ENCODE measurements at places on chromosomes 7 and 10. TPM values are rescaled to one million over a fixed set of nuclear protein-coding genes. Genes with fewer than 3 reads are reported as not detected.

The ATOH7 gene
- not detected for total RNA-seq

The EGR2 gene
- 2.4 TPM for total RNA-seq

- DNase-seq: no peak
These were observed 117.7 kb upstream of the PTPRZ1 start for GRCh38 chr7:121755286-121755685.

DNA sequence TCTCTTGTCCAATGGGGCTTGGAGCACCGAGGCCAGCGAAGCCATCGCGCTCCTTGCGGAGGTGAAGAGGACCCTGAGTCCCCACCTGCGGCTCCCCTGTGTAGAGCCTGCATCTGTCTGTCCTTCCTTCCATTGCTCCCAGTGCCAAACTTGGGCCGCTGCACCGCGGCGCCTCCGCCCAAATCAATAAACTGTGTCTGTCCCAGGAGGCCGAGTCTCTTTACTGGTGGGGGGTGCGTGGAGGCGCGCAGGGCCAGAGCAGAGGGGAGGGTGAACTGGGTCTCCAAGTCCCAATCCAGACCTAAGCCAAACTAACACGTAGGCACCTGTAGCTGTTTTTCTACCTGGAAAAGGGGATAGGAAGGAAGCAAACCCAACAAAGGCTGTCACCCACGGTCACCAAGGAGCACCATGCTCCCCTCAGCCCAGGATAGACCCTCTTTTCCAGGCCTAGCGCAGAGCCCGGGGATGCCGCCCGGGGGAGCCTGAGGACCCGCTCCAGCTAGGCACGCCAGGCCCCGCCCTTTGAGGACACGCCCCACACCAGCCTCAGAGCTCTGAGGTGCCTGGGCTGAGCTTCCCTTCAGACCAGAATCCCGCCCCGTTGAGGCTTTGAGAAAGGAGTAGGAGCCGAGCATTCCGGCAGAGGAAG is 1.2 kb upstream of the CHAT start:
- DNase-seq: peak; percentile 71

The SLC18A2 gene
- total RNA-seq: under 0.01 TPM

Data from osteoblast (primary cell).